ENCODE measurements at places on chromosomes 2 and 18. TPM values are rescaled to one million over a fixed set of nuclear protein-coding genes. Genes with fewer than 3 reads are reported as not detected.

DNA sequence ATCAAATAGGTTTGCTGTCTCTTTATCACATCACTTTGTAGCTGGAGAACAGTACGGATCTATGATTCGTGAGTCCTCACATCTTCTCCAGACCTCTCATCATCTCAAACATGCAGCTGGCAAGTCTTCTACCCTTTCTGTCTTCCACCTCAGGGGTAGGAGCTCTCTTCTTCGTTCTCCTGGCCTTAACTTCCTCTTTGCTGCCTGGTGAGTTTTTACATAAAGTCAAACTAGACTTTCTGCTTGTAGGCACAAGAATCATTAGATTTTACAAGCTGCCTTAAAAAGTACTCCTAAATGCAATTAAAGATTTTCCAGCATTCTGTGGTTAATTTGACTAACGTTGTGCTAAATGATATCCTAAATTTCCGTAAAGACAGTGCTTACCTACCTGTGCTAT, 43.7 kb upstream of the TANK start:
- no peak for DNase-seq

DNA sequence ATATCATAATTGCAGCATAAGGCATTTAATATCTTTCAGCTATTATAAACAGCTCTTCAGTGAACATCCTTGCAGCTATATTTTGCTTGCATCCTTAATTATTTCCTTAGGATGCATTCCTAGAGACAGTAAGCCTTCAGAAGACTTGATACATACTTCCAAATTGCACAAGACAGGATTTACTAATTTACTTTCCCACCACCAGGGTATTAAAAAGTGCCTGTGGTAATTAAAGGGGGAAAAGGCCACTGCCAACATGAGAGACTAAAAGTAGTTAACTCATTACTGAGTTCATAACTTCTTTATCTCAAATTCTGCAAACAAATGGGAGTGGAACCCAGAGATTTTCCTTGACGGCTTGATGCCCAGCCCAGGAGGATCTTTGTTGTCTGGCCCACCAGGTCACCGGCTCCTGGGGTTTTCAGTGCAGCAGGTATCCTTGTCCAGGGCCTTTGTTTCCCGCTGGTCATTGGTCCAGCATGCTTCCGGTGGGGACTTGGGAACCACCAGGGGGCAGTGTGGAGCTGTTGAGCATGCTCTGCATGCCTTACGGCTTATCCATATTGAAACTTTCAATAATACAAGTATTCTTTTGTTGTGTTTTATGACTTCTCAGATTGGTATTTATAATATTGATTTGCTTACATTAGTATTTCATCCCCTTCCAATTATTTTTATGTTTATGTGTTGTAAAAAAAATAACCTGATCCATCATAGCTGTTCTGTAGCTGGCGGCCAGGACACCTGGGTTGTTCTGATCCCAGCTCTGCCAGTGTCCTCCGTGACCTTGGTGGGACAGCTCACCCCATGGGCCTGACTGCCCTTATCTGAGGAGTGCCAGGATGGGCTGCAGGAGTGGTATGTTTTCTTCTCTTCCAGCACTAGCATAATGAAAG, 61.4 kb downstream of the TGOLN2 start:
- peak; percentile 74 for DNase-seq

DNA sequence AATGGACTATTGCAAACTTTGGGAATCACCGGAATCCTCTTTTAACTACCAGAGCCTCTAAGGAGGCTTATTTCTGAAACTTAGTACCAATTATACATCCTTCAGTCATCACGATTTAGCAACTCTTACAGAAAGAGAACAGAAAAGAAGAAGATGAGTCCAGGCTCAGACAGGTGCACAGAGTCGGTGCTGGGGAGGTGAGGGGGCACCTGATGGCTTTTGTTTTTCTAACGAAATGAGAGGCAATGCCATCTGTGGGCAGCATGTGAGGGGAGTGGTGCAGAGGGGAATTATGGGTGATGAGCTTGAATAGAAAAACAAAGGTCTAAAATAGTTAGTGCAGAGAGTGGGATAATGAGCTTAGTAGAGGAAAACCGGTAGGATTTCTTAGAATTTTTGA, 522.6 kb downstream of the CMPK2 start:
- DNase-seq, result no peak

- DNase-seq, result no peak
These were observed 29.0 kb downstream of the PIGN start for GRCh38 chr18:62157843-62158242.

The TTN gene
- 0.05 TPM for total RNA-seq

The SULT1C2 gene
- not detected for total RNA-seq

The HOXD11 gene
- not detected for total RNA-seq

GRCh38 chr2:141703501-141703900, 427.3 kb downstream of the LRP1B start:
- no peak for DNase-seq

DNA sequence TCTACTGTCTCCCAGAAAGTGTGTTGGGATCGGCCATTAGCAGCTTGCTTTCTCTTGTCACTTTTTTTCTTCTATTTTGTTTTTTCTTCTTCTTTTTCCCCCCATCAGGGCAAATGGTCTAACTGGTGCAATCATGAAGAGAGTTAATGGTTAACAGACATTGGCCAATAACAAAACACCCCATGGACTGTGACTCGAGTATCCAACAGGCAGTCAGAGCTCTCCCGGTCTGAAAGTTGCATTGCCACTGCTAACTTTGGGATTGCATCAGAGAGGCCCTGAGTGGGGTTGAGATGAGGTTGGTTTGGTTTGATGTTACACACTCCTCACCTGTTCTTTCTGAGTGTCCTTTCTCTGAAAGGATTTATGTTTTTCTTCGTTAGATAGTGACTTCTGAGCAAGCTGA, 12.9 kb upstream of the SNORC start:
- DNase-seq, result peak; percentile 11

- no peak for DNase-seq
These were observed 188.4 kb downstream of the SH3BP4 start for GRCh38 chr2:235139956-235140800.

GRCh38 chr18:1499265-1499664, 594.6 kb downstream of the ADCYAP1 start:
- no peak for DNase-seq

GRCh38 chr2:235002198-235003095, 50.6 kb downstream of the SH3BP4 start:
- peak; percentile 83 for DNase-seq

DNA sequence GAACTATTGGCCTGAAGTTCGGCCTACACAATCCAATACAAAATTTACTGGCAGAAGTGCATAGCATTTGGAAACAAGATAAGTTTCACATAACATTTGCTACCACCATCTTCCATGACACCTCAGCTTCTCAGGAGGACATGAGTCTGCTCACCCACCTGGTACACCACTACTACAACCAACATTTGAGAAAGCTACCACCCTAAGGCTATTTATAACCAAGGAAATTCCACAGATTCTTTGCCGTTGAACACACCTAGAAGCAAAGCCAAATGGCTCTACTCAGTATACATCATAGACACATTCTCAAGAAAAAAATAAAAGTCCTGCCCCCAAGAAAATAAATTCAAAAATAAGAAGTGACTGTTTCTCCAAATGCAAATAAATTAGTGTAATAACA, 145.3 kb downstream of the SPAG16 start:
- peak; percentile 2 for DNase-seq

- no peak for DNase-seq
These were observed 259.0 kb downstream of the AFF3 start for GRCh38 chr2:99883358-99883757.

DNA sequence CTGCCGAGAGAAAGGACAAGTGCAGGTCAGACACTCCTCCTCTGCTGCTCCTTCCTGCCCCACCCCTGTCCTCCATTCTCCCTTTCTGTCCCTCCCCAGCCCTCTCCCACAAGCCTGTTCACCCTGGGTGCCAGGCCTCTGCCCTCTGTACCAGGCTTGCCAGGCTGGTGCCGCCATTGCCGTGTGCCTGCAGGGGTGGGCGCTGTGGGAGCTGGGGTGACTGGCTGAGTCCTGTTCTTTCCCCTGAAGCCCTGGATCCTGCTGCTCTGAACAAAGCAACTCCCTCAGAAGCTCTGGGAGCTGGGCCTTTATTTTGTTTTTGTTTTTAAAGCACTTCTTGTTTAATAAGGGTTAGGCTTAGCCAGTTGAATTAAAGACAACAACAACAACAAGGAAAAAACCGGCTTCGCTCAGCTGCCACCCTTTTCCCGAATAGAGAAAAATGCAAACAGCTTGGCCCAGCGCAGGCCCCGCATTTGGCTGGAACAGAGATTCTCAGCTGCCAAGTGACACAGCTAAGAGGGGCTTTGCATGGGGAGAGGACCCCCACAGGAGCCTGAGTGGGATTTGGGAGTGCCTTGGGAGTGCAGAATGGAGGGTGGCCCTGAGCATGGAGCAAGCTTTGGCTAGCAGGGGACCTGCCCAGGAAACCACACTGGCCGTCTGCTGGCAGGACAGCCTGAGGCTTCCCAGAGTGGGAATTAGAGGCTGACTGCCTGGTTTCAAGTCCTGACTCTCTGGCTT, 9.1 kb downstream of the PCARE start:
- DNase-seq, result no peak

DNA sequence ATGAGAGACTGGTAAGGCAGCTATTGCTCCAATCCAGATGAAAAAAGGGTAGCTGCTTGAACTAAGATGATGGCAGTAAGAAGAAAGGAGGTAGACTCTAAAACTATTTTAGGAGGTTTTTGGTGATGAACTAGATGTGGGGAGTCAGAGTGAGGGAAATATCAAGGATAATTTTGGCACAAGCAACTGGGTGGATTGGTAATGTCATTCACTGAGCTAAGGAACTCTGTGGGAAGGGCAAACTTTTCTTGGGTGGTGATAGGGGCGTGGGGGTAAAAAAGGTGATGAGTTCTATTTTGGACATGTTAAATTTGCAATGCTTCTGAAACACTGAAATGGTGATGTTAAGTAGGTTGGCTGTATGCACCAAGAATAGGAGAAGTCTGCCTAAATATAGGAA, 19.3 kb downstream of the PAIP2B start:
- DNase-seq, result no peak
